ENCODE measurements at places on chromosomes 6 and 20.

GRCh38 chr20:63183422-63184146, 32.3 kb downstream of the YTHDF1 start:
- no peak for DNase-seq

DNA sequence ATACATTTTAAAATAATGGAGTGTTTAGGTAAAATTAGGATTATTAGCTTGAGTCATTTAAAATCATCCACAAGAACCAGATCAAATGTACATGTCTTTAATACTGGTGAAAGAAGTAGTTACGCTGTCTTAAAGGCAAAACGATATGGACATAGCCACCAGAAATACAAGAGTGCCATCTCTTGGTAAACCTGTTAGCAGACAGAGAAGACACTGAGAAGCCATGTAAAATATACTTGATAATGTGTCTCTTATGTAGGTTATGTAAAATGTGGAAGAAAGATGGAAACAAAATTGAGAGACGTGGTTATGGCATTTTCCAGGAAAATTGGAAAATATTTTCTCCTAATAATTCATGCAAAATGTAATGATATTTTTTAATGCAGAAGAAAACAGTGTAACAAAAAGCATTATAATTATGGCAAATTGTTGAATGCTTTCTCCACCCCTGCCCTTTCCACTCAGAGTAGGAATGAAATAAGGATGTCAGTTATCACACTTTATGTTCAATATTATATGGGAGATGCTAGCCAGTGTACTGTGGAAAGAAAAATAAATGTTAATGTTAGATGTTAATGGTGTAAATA, 12.2 kb upstream of the SLC17A2 start:
- DNase-seq, result peak; percentile 49

DNA sequence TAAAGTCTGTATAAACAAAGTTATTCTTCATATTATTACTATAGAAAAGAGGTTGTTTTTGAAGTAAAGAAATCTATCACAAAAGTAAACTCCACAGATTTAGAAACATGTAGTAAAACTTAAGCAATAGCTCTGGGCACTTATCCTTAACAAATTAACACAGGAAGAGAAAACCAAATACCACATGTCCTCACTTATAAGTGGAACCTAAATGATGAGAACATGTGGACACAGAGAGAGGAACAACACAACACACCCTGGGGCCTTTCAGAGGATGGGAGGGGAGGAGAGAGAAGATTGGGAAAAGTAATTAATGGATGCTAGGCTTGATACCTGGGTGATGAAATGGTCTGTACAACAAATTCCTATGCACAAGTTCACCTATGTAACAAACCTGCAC, 57.2 kb downstream of the C6orf58 start:
- DNase-seq, result no peak

DNA sequence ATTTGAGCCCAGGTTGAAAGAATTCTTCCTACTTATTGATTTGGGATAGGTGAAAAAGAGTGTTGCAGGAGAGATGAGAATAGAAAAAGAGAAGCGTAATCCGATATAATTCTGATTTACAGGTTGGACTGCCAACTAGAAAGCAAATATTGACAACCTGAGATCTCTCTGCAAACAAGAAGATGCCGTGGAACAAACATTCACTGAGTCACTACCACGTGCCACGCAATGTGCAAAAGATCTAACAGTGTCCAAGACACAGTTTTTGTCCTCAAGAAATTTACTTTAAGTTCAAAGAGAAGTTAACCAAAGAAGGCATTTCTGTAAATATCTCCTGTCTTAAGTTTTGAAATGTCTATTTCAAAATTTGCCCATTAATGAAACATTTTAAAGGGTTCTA, 578.0 kb upstream of the ARID1B start:
- DNase-seq, result no peak

- no peak for DNase-seq
These were observed 368.0 kb downstream of the TBC1D32 start for GRCh38 chr6:120966321-120966720.

- no peak for DNase-seq
These were observed 950.1 kb downstream of the EPHA7 start for GRCh38 chr6:92469186-92469828.

GRCh38 chr6:152637296-152638047, at the start of gene SYNE1:
SYNE1 (minus strand) TSS chr6:152637362; CDS start chr6:152628331, 9,031 bp downstream.
- no peak for DNase-seq

DNA sequence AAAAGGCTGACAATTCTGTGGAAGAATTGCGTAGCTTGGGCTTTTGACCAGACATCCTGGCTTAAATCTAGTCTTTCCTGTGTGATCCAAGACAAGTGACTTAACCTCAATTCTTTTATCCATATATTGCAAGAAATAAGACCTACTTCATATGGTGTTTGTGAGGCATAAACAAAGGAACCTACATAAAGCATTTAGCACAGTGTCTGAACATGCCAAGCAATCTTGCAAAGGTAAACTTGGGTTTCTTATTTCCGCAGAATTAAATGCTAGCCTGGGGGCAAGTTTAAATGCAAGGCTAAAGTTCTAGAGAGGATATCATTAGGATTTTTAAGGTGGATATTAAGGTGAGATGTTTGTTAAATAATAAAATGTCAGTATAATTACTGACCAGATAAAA, 47.9 kb downstream of the HDDC2 start:
- DNase-seq, result no peak

GRCh38 chr6:10696655-10697054, 1.9 kb downstream of the PAK1IP1 start:
- no peak for DNase-seq

DNA sequence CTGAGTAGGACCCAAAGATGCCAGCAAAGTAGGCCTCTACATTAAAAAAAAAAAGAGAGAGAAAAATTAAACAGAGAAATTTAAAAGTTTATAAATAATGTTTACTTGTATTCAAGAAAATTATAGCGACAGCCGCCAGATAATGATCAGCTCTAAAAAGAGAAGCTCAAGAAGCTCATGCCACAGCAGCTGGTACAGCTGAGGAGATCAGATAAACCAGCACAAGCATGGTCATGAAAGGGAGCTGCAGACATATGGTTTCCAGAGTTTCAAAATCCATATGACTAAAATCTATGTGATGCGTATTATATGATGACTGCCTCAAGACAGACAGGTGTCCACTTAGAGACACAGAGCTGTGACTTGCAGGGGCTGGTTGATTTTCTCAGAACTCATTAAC, 13.6 kb upstream of the HLA-C start:
- no peak for DNase-seq

DNA sequence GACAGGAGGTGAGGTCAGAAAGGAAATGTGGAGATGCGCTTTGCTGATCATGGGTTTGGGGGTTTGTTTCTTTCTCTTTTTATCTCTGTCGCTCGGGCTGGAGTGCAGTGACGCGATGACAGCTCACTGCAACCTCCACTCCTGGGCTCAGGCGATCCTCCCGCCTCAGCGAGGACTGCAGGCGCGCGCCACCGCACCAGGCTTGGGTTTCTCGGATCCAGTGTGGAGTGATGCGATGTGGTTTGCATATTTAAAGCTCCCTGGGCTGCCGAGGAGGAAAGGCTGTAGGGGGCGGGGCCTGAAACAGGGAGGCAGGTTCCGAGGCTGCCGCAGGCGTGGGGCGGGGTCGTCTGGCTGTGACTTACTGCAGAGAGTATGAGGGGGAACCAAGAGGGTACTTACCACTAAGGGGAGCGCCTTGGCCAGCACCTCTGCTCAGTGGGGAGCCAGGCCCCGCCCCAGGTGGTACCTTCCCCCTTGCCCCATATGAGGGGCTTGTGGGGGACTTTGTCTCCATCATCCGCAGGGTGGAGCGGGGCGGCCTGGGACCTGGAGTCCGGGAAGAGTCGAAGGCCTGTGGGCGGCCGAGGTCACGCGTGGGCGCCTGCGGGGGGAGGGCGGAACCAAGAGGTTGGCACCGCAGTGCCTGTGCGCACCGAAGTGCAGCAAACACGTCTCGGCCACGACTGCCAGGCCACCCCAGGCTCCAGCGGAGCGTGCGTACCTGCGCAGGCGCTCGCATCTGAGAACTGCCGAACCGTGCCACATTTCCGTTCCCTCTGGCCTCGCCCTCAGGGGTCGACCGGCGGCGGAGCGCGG, 12.7 kb upstream of the BAK1 start:
- DNase-seq, result no peak

DNA sequence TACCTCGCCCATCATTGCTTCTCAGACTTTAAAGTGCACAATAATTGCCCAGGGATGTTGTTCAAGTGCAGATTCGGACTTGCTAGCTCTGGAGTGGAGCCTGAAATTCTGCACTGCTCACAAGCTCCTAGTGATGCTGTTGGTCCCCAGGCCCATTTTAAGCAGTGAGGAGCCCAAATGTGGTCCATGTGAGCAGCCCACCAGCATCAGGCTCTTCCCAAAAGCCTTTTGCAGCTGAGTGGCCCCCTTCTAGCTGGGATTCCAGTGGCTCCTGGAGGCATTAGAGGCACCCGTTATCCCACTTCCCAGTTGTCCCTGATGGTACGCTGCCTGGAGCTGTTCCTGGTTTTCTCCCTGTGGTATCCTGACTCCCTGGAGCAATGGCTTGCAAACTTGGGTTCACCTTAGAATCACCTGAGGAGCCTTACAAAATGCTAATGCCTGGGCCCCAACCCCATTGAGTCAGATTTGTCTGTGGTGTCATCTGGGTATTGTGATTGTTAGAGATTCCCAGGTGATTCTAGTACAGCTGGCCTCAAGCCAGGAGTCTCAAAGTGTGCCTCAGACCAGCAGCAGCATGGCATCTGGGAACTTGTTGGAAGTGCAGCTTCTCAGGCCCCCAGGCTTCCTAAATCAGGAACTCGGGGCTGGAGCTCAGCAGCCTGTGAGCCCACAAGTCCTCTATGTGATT, 186.9 kb upstream of the SLC24A3 start:
- no peak for DNase-seq

- no peak for DNase-seq
These were observed 131.0 kb downstream of the ZMYND8 start for GRCh38 chr20:47225458-47225857.

DNA sequence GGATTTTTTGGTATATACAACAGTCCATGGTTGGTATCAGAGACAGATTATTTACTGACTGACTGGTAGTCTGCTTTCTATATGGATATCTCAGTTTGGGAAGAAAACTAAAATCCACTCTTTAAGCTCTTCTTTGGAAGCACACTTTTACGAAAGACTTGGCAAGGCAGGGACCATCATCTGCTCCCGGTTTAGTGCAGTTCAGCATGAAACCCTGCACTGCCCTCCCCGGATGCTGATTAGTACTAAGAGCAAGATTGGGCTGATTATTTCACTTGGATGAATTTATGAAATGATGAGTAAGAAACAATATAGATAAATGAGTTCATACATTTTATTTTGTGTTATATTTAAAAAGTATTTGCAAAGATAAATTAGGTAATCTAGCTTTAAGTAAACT, 56.3 kb downstream of the RGS17 start:
- DNase-seq, result no peak

GRCh38 chr6:8819446-8819845, 384.1 kb upstream of the SLC35B3 start:
- no peak for DNase-seq

- DNase-seq, result no peak
These were observed 32.5 kb downstream of the TBX18 start for GRCh38 chr6:84731901-84732300.

DNA sequence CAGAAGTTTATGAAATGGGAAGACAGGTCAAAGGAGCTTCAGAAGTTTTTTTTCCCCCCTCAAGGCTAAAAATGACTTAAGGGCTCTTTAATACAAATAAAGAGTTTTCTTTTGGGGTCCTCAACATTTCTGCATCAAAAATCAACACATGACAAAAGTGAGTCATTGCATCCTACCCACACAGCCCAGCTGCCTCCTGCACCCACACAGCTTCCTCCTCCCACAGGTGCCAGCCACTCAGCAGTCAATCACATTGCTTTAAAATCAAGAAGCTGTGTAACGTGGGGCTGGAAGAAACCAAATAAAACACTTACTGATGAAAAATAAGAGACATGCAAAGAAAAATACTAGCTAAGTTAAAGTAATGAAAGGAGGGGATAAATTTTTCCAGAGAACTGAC, 68.5 kb downstream of the MAP3K5 start:
- peak; percentile 29 for DNase-seq

DNA sequence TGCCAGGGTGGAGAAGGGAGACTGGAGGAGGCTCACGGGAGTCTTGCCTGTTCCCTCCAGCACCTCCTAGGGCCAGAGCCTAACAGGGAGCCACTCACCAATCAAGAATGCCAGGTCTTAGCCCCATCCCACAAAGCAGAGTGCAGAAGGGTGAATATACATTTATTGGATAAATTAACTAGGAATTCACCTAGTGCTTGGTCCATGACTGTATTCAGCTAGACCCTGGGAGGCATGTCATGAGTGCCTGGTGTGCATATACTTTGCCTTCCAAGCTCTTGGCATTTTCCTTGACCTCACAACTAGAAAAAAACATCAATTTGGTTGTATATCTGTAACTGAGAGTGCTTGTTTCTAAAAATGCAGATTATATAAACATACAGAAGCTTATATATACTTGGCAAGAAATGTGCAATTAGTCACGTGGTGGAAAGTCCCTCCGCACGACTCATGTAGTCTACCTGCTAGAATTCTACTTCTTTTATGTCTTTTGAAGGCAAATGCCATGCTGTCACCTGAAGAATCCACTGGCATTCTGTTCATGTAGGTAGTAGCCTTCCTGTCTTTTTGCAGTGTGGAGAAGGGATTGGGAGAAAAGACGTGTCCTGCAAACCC, 991.0 kb downstream of the KIF16B start:
- no peak for DNase-seq

DNA sequence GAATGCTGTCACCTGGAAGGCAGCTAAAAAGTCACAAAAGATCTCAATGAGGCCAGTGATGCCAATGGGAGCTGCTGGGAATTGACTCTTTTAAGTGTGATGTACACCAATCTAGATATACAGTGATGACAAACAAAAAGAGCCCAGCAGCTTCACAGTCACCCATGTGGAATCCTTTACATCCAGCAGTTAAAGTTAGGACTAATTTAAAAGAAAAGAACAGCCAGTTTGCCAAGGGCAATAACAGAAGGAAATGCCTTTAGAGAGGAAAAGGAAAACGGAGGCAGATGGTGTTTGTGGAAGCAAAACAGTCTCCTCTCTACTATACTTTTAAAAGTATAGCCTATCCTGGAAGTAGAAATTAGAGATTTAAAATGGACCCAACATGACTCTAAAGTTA, 873.5 kb downstream of the EPHA7 start:
- no peak for DNase-seq

DNA sequence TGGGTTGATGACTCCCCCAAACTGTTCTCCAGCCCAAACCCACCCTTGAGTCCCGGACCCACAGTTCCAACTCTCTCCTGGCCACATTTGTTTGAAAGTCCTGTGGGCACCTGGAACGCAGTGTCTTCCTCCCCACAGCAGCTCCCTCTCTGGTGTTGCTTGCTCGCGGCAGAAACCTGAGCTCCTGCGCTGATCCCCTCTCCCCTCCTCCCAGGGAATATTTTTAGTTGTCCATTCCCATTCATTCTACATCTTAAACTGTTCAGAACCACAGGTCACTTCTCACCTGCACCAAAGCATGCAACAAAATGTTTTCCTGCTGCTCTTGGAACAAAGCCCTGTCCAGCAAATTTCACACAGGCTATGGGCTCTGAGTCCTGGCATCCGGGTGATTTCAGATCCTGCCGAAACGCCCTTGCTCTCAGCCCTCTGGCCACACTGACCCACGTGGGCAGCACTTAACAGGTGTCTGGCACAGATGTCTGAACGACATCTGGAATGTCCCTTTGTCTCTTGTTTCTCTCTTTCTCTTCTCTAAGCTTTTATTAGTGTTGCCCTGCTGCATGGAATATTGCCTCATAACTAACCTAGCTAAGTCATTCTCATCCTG, 27.0 kb upstream of the PMEPA1 start:
- no peak for DNase-seq

Data from Jurkat, Clone E6-1 (cell line).